Cardiac ventricle fibroblast (primary cell): ENCODE measurements at places on chromosomes 2 and 18. TPM values are rescaled to one million over a fixed set of nuclear protein-coding genes. Genes with fewer than 3 reads are reported as not detected.

Gene COL4A3
- total RNA-seq, result 2.6 and 4.2 TPM in 2 replicates

Gene CLEC4F
- total RNA-seq, result not detected in 2 replicates

Gene MLPH
- 6.3 and 11.2 TPM in 2 replicates for total RNA-seq

Gene TGFA
- not detected in 2 replicates for total RNA-seq

Gene VRK2
- total RNA-seq, result 6.4 and 7.7 TPM in 2 replicates

Gene COLEC11
- total RNA-seq, result 8.2 and 13.2 TPM in 2 replicates

Gene SCN7A
- total RNA-seq, result 0.06 TPM in 1 of 2 replicates, not detected in the other

Gene IL1B
- total RNA-seq, result 0.25 and 0.44 TPM in 2 replicates

Gene NAT8
- total RNA-seq, result not detected in 2 replicates

Gene CYP27C1
- total RNA-seq, result not detected in 2 replicates

Gene DPYSL5
- total RNA-seq, result not detected in 2 replicates

Gene GAREM2
- 4.0 and 4.2 TPM in 2 replicates for total RNA-seq

Gene MC2R
- not detected in 2 replicates for total RNA-seq

Gene TDRD15
- total RNA-seq, result not detected in 2 replicates

Gene KCTD1
- 10.1 and 15.4 TPM in 2 replicates for total RNA-seq

Gene ST8SIA5
- total RNA-seq, result 0.10 TPM in 1 of 2 replicates, not detected in the other
